ENCODE measurements at places on chromosomes 16 and 17.

DNA sequence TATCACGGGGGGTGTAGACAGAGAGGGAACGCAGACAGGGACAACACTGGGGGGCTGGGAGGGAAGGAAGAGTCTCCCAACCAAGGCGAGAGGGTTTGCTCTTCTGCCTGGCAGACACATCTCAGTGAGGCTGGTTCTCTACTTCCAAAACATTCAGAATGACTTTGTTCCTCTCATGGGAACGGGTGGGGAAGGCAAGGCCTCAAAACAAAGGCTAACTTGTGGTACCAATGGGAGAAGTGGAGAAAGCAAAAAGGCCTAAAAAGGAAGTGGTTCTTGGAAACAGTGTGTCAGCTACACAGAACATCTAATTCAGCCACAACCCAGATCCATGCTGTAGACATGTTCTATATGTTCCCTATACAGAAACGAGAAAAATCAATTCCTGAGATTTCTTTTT, 7.5 kb downstream of the FLOT2 start:
- no peak for DNase-seq

GRCh38 chr17:20273741-20274500, 193.4 kb downstream of the LGALS9B start:
- DNase-seq, result no peak

DNA sequence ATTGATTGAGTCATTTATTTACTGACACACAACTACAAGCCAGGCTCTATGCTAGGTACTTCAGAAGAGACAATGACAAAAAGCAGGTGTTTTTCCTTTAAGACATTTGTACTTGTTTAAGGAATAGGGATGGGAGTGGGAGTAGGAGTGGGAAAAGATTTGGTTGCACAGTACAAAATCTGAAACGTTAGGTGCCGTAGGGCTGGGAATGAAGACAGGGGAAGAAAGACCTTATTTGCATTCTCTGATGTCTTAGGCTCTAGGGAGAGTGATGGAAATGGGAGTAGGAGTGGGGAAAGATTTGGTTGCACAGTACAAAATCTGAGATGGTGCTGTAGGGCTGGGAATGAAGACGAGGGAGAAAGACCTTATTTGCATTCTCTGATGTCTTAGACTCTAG, 28.7 kb upstream of the OR4D1 start:
- no peak for DNase-seq

GRCh38 chr16:8677481-8677880, 3.1 kb downstream of the ABAT start:
- no peak for DNase-seq

GRCh38 chr17:68255731-68256538, 8.1 kb downstream of the AMZ2 start:
- DNase-seq, result no peak

DNA sequence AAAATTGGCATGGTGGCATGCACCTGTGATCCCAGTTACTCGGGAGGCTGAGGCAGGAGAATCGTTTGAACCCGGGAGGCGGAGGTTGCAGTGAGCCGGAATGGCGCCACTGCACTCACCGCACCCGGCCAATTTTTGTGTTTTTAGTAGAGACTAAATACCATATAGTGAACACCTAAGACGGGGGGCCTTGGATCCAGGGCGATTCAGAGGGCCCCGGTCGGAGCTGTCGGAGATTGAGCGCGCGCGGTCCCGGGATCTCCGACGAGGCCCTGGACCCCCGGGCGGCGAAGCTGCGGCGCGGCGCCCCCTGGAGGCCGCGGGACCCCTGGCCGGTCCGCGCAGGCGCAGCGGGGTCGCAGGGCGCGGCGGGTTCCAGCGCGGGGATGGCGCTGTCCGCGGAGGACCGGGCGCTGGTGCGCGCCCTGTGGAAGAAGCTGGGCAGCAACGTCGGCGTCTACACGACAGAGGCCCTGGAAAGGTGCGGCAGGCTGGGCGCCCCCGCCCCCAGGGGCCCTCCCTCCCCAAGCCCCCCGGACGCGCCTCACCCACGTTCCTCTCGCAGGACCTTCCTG, at the start of gene HBQ1:
HBQ1 (plus strand) TSS at position 359 of the 575 bp plus-strand sequence; CDS start at position 387, 28 bp downstream.
- DNase-seq, result no peak

DNA sequence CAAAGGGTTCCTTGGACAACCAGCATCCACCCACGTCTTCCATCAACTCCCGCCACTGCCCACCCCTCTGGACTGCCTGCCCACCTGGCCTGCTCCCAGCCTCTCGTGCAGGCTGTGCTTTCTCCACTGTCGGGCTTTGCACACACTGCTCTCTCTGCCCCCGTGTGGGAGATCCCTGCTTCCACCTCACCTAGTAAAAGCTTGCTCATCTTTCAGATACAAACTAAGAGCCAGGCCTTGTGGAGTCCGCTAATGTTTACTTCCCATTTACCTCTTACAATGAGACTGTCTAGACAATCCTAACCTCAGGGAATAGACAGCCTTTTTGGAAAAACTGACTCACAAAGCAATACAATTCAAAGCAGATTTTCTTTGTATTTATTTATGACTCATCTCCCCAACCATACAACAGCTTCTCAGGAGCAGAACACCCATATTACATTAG, 67.6 kb downstream of the USP31 start:
- peak; percentile 8 for DNase-seq

- DNase-seq, result no peak
Measured at GRCh38 chr16:23141959-23142740, 7.1 kb downstream of the USP31 start.

- DNase-seq, result peak; percentile 72
Measured at GRCh38 chr16:1745900-1746692, 25.2 kb downstream of the NME3 start.

DNA sequence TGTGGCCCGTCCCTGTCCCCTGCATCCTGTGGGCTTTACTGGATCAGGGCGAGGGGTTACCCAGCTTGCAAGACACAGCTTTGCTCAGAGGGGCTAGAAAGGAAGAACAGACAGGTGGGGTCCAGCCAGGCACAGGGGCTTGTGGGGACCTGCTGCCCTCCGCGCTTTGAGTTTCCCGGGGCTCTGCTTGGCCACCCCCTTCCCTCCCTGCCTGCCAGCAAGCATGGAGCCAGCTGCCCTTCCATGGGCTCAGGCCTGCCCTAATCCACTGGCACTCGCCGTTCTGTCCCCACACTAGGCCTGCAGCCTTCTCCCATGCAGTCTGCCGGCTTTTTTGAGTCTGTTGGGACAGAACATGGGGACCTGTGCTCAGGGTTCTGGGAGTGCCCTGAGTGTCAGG, 3.4 kb downstream of the SNN start:
- DNase-seq, result no peak

- DNase-seq, result no peak
Measured at GRCh38 chr17:72883351-72883750, 209.1 kb downstream of the SLC39A11 start.

DNA sequence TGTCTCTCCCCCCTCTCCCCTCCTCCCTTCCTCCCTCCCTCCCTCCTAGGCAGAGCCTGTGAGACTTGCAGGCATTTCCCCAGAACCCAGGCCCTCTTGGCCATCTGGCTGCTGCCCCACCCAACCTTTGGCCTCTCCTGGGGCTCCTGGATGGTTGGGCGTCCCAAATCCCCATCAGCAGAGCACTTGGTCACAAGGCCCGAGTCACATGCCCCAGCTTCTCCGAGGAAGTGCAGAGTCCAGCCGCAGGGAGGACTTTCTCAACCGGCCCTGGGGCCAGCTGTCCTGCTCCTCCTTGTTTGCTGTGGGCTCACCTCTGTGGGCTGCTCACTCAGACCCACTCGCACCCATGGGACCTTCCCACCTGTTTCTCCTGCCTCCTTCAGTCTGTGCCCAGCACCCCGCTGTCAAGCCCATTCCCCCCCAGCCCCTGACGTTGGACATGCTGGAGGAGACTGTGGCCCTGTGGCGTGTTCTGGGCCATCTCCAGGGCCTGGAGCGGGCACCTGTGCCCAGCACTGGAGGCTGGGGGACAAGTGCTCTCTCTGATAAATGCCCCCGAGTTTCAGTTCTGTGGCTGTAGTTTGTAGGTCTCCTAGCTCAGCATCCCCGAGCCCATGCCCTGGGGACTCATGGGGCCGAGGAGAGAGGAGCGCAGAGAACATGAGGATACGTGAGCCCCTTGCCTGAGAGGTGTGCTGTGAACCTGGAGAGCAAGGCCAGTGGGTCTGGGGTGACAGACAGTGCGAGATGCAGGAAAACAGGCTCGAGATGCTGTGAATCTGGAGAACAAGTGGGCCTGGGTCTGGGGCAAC, 42.3 kb upstream of the ZNF750 start:
- DNase-seq, result no peak

GRCh38 chr17:50079334-50080095, 15.6 kb upstream of the PDK2 start:
- DNase-seq, result no peak
